NCI-H748 treated with DMSO at 0.1 percent for 48 hours (cell line): ENCODE measurements at places on chromosomes 7 and 10.

DNA sequence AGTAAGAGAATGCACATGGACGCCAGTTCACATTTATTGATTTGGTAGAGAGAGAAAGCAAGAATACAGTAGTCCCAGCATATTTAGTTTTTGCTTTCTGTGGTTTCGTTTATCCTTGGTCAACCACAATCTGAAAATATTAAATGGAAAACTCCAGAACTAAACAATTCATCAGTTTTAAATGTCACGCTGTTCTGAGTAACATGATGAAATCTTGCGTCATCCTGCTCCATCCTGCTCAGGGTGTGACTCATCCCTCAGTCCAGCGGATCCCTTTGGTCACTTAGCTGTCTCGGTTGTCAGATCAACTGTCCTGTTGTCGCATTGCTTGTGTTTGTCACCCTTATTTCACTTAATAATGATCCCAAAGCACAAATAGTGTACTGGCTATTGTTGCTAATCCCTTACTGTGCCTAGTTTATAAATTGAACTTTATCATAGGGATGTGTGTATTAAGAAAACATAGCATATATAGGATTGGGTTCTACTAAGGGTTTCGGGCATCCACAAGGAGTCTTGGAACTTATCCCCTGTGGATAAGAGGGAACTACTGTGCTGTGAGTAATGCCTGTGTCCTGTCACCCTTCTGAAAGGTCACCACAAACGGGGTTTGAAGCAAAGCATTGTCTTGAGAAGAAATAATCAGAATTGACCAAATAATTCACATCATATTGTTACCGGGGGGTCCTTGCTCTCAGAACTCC is 73.6 kb downstream of the OTUD1 start:
- no peak for DNase-seq

DNA sequence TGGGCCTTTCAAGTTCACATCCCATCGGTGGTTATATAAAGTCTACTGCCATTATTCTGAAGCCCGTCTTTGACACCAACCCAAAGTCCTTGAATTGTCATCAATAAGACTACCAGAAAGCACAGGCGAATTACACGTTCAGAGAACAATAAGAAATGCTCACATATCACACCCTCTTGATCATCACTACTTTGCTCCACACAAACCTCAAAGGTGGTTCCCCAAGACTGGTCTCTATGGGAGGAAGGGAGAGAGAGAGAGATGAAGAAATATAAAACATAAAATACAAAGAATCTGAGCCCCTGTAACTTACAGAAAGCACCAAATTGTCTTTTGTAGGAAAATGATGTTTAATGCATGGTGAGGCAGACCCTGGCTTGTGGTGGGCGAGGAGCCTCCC is 4.4 kb downstream of the HIPK2 start:
- DNase-seq: no peak

GRCh38 chr10:29857843-29858701 is 201.3 kb downstream of the JCAD start:
- DNase-seq: no peak

GRCh38 chr7:153934629-153935028 is 117.6 kb upstream of the DPP6 start:
- DNase-seq: no peak

DNA sequence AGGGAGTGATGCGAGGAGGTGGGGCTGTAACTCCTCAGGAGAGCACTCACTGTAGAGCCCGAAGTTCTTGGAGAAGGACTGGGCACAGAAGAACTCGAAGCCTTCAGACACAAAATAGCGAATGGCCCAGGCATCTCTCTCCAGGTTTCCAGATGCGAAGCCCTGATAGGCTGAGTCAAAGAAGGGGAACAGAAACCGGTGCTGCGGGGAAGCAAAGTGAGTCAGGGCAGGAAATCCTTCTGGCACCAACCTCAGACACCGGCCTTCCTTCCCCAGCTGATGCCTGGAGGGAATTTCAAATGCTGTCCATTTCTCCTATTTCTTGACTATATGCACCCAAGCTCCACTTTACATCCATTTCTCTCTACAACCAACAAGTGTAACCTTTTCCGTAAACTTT is 26.8 kb downstream of the GOT1 start:
- DNase-seq: no peak
